ENCODE measurements at places on chromosomes 7 and 10.

DNA sequence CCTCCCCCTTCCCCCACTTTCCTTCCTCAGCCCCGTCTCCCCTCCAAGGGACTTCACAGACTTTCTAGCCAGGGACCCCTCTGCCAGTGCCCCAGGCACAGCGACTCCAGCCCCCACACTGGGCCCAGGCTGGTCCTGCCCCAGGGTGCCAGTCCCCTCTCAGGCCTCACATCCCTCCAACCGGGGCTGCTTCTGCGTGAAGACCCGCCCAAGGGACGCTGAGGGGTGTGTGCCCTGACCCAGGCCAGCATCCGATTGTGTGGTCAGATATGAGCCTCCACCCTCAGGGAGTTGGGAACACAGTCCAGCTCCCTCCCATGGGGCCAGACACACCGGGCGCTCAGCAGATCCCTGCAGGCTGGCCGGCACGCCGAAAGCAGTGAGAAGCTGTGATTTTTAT, 97.0 kb downstream of the MICALL2 start:
- peak; percentile 30 for DNase-seq

- DNase-seq, result peak; percentile 88
Measured at GRCh38 chr7:28853834-28854749, 104.0 kb downstream of the TRIL start.

DNA sequence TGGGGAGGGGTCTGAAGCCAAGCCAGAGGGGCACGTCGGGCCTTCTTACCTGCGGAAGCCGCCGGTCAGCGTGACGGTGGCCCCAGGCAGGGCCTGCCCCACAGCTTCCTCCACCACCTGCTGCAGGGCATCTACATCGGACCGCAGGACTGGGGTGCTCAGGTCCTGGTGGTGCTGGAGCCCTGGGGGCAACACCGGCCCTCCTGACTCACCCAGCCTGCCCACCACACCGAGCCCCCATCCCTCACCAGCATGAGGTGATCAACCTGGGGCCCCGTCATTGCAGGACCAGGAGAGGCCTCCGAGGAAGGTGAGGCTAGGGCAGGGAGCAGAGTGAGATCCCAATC, 8.0 kb downstream of the POLM start:
- DNase-seq, result no peak

- no peak for DNase-seq
Measured at GRCh38 chr7:143384148-143384547, 3.0 kb downstream of the ZYX start.

- peak; percentile 58 for DNase-seq
Measured at GRCh38 chr7:22356701-22357310, at the start of gene RAPGEF5. Gene RAPGEF5 (minus strand): TSS chr7:22357154. CDS start chr7:22357060, 94 bp downstream.

- DNase-seq, result no peak
Measured at GRCh38 chr7:91206361-91206960, 57.8 kb upstream of the FZD1 start.

- no peak for DNase-seq
Measured at GRCh38 chr7:18905316-18905943, 212.0 kb downstream of the TWIST1 start.

DNA sequence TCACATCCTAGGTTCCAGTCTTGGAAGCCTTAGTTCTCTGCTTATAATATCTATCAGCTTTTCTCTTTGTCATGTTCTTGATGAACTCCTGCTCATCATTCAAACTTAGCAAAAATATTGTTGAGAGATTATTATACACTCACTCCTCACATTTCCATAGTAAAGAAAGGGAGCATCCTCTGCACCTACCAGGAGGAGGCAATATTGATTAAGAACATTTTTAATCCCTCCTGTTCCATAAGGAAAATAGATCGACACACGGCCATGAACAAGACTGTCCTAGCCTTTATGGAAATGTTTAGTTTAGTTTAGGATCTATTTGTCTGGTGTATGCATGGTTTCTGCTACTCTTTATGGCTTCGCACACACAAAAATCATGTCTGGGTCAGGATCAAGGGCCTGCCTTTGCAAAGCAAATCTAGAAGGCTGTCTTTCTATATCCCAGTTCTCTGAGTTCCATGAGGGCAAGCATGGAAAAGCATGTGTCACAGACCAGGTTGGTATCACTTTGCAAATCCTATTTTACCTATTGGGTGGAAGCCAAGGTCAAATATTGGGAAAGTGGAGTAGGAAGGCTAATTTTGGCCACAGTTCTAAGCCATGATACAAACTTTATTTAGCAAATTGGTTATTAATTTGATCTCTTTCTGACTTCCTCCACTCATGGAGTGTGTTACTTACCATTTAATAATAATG, 164.4 kb downstream of the MDFIC start:
- DNase-seq, result no peak

- DNase-seq, result no peak
Measured at GRCh38 chr7:140315498-140316164, 82.7 kb downstream of the SLC37A3 start.

DNA sequence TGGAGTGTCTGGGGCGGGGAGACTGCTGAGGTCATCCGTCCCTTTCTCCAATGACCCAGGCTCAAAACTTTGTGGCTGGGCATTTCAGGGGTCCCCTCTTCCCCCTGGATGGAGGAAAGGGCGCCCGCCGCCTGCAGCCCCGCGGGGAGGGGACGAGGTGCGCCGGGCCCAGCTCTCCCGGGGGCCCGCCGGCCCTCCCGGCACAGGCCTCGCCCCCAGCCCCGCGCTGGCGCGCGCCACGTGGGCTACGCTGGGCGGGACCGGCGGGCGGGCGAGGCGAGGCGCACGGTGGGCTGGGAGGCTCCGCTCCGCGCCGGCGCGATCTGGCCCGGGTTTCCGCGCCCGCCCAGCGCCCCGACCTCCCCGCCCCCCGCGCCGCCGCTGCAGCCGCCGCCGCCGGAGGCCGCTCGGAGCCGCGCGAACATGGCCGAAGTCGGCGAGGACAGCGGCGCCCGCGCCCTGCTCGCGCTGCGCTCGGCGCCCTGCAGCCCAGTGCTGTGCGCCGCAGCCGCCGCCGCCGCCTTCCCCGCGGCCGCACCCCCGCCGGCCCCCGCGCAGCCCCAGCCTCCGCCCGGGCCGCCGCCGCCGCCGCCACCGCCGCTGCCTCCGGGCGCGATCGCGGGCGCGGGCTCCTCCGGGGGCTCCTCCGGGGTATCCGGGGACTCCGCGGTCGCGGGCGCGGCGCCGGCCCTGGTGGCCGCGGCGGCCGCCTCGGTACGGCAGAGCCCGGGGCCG, at the start of gene FOXK1:
Gene FOXK1, plus strand, starts transcription at position 410 of the 735 bp plus-strand sequence. Its CDS starts 14 bp downstream, at position 424.
- peak; percentile 85 for DNase-seq

- DNase-seq, result no peak
Measured at GRCh38 chr10:118865998-118866693, 111.4 kb upstream of the CACUL1 start.

DNA sequence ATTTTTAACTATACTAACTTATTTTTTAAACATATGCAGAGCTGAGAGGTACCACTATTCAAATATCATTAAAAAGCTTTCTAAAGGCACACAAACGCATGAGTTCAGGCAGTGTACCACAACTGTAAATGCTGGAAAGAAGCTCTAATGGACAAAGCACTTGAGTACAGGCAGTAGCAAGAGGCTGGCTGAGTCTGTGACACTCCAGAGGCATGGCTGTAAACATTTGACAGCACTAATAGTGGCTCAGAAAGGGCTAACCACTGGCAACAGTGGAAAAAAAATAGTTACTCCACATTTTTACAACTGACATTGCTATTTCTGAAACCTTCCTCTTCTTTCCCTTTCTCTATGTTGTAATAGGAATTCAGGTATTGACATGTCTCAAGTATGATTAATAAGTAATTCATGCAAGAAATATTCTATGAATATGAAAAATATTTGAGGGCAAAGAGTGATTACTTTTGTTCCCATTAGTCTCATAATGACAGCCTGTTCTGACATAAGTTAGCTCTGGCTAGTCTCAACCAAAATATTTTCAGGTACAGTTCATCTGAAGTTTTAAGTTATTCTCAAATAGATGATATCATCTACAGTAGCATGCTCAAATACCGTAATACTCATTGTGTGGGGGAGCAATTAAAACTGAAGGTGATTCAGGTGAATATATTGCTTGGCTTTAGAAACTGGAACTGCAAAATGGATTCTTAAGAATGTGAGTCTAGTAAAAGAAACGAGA, 324.0 kb upstream of the POT1 start:
- no peak for DNase-seq

DNA sequence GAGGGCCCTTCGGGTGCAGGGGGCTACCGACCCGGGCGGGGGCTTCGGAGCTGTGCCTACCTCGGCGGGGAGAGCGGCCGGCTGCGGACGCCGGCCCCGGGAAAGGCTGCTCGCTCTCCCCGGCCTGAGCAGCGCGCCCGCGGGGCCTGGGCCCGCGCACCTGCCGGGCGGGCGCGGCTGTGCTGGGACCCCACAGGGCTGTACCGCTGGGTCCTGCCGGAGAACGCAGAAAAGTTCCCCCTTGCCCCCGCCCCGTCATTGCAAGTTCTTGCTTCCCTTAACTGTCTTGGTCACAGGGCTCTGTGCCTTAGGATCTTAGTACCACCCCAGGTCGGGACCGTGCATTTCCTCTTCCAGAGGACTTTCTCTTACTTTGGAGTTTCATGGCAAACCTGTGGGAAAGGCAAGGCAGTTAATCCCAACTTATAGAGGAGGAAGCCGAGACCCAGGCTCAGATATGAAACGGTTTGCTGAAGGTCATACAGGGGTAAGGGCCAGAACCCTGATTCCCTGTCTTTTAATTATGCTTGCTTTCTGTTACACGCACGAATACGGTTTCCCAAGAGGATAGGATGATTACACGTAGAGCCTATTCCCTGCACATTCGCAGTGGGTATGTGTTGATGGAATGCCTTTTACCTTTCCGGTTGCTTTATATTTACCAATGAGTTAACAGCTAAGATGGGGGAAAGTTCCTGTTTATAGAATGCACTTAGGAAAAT, 652 bp downstream of the PCGF5 start:
- DNase-seq, result peak; percentile 56

GRCh38 chr10:111988646-111989045, 194.9 kb downstream of the GPAM start:
- DNase-seq, result no peak

- DNase-seq, result no peak
Measured at GRCh38 chr7:134515569-134516468, 11.5 kb upstream of the AKR1B10 start.

GRCh38 chr10:119652361-119652730, 1.2 kb downstream of the BAG3 start:
- no peak for DNase-seq

DNA sequence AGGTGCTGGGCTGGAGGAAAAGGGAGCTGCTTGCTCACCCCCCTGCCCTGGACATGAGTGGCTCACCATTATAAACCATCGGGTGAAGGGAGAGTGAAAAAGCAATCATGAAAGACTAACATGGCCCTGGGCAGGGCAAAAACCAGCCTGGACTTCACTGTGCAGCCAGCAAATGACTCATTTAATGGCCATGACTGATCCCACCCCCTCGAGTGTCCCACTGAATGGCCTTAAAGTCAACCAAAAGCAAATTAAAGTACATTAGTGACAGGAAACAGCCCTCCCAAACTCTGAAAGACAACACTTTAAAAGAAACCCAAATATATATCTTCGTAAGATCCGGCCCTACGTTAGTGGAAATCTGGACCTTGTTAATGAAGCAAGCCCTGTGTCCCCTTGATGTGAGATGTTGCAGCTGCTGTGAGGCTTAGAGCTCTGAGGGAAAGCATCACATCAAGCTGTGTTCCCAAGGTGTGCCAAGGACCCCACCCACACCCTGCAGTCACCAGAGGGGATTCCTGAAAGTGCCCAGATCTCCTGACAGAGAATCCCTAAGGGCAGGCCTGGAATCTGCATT, 31.2 kb downstream of the ADCYAP1R1 start:
- peak; percentile 10 for DNase-seq

DNA sequence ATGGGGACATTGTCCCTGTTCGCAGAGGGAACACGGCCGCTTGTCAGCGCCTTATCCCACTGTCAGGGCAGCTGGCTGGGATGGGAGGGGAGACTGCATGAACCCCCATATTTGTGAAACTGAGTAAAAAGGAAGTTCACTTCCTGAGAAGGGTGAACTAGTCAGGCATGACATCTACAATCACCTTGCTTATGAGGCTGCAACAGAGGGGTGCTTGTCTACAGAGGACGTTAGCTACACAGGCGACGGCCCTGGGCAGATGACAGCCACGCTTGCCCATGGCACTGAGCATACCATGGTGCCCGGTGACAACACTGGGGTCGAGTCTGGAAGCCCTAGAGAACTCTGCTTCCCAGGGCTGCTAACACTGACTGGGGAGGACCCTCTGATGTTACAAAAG, 46.0 kb upstream of the KDM7A start:
- no peak for DNase-seq

DNA sequence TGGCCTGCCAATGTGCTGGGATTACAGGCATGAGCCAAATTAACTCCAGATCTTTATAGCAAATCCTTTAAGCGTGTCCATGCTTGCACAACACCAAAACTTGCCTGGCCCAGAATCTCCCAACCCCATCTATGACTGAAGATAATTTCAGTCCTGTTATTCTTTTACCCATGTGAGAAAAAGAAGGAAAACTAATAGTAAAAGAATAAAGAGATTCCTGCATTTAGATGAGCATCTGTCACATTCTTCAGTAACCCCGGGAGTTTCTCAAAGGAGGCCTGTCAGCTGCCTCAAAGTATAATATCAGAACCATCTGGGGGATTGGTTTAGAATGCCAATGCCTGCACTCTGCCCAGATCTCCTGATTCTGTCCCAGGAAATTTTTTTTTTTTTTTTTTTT, 158.1 kb upstream of the KMT2E start:
- no peak for DNase-seq

- DNase-seq, result no peak
Measured at GRCh38 chr7:25624833-25625232, 396.5 kb upstream of the NPVF start.

GRCh38 chr7:83820641-83821040, 171.7 kb upstream of the SEMA3E start:
- DNase-seq, result no peak

DNA sequence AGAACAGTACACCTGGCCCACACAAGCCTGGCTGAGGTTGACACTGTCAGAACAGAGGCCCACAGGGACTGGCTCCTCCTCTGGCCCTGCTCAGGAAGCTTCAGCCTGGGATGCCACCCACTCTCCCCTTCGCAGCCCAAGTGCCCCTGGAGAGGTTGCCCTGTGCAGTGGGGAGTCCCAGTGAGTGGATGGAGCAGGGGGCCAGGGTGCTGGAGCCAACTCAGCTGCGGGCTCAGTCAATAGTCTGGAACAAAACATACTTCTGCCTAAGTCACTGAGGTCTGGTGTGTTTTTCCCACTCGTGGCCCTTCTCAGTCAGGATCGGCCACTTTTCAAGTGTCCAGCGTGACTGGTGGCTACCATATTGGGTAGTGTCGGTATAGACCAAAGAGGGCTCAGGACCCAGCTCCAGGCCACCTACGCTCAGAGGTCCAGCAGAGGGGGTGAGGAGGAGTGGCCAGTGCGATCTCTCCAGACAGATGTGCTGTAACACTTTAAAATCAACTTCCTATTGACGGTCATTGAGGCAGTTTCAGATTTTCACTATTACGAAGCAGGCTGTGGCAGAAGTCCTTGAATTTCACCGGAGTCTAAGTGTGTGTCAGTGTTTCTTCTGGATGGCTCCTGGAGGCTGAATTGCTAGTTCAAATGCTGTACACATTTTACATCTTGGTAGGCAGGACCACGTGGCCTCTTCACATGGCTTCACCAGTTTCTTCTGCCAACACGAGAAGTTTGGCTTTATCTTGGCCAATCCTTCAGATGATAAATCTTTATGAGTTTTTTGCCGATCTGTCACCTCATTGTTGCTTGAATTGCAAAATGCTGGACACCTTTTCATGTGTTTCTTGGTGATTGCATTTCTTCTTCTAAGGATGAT, 994 bp upstream of the GCK start:
- DNase-seq, result no peak
